ENCODE measurements at places on chromosomes 6 and 20.

DNA sequence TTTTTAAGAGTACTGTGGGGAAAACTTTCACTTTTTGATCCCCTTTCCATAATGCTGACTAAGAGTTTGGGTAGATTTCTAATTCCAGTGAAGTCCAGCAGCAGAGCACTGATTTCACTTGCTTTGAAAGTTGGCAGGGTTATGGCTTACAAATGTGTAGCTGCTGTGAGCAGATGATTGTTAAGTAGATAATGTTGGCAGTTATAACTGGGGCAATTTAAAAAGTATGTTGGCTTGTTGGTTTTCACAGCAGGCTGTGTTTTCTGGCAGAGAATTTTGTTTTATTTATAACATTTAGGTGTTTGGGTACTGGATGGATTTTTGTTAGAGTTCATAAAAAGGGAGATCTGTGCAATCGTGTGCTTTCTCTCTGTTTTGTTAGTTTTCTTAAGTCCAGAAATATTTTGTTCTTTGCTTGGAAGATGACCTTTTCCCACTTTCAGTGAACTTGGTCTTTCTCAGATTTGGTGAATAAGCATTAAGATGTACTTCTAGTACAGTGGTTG is 31.4 kb downstream of the AFDN start:
- no peak for DNase-seq

- no peak for DNase-seq
Measured at GRCh38 chr6:45705137-45705855, 310.4 kb downstream of the CLIC5 start.

DNA sequence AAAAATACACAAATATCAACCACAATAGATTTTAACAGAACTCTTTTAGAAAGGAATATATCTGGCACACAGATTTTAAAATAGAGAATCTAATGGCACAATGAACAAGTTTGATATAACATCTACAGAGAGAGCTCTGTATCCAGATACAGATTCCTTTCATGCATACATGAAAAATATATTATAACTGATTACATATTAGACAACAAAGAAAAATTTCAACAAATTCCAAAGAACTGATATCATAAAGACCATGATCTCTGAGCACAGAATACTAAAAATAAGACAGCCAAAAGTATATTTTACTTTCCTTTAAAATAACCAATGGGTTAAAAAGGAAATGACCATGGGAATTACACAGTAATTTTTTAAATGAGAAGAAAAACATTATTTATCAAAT is 74.1 kb upstream of the MAP7 start:
- no peak for DNase-seq

DNA sequence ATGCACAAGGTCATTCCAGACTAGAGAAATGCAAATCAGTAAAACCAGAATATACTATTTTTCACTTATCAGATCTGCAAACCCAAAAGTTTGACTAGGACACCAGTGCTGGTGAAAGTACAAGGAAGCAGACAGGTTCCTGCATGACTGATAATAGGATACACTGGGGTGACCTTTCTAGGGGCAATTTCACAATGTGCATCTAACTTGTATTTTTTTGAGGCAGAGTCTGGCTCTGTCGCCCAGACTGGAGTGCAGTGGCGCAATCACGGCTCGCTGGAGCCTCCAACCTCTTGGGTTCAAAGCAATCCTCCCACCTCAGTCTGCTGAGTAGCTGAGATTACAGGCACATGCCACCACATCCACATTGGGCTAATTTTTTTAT is 11.4 kb downstream of the COMMD7 start:
- no peak for DNase-seq

DNA sequence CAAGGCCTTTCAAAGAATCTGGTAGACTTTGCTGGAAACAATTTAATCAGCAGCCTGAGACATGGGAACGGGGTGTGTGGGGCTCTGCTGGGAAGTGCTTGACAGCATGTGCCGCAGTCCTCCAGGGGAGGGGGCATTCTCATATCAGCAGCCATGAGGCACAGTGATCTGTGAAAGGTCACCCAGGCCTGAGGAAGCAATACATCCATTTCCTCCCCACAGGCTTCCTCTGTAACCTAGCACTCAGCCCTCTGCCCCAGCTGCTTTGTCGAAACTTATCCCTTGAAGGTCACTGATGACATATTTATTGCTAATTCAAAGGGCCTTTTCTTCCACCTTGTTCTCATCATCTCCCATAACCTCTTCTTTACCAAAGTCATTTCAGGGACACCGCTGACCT is 103.3 kb downstream of the TNFAIP3 start:
- no peak for DNase-seq

- peak; percentile 44 for DNase-seq
Measured at GRCh38 chr6:166318227-166318626, 10.0 kb upstream of the PRR18 start.

DNA sequence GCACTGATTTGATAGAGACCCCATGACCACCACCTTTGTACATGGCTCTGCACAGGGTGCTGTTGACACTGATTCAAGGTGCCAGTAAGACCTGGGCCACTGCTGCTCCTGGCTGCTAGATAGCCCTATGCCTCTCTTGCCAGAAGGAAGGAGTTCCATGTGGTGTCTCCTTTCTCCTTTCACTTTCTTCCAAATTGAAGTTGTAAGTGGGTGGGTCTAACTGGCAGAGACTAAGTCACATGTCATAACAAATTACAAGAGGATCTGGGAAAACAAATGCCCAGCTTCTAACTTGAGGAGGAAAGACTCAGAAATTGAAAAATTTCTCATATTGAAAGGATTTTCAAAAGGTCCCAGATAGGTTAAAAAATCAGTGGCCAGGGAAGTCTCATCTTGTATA is 116.8 kb downstream of the TFAP2B start:
- DNase-seq: no peak

DNA sequence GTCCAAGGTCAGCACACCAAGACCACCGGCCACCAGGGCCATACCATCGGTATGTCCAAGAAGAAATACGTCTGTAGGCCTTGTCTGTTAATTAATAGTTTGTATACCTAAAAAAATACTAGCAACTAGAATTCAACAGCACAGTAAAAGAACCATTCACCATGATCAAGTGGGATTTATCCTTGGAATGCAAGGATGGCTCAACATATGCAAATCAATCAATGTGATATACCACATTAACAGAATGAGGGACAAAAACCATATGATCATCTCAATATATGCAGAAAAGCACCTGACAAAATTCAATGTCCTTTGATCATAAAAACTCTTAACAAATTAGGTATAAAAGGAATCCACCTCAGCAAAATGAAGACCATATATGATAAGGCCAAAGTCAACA is 24.4 kb downstream of the RPP40 start:
- DNase-seq: no peak

GRCh38 chr6:163354085-163354484 is 60.4 kb upstream of the QKI start:
- no peak for DNase-seq

GRCh38 chr20:40669692-40670091 is 19.3 kb downstream of the MAFB start:
- DNase-seq: no peak

GRCh38 chr20:43812216-43812615 is 85.4 kb upstream of the GTSF1L start:
- DNase-seq: no peak

GRCh38 chr6:24228681-24229255 is 102.8 kb downstream of the NRSN1 start:
- DNase-seq: no peak

DNA sequence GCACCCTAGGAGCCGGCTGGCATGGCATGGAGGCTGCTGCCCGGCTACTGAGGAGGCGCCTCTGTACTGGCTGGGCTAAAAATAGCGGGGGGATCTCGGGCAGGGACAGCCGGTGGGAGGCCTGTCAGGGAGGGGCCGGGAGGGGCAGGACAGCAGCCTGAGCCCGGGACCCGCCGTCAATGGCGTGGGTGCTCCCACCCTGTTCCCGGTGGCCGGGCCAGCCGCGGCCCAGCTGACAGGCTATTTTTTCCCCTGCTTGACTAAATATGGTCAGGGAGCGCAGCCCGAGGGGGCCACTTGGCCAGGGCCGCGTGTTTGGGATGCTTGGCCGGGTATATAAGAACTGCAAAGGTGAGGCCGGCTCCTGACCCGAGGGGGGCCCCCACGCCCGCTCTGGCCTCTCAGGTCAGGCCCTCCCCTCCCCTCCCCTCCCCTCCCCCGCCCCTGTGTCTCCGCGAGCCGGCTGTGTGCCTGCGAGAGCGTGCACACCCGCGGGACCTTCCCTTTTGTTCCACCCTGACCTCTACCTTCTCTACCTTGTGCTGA is 74.4 kb upstream of the GATA5 start:
- DNase-seq: peak; percentile 61

GRCh38 chr6:46749731-46750130 is 3.0 kb downstream of the ANKRD66 start:
- DNase-seq: no peak

GRCh38 chr6:117498159-117498558 is 15.7 kb downstream of the DCBLD1 start:
- DNase-seq: no peak

DNA sequence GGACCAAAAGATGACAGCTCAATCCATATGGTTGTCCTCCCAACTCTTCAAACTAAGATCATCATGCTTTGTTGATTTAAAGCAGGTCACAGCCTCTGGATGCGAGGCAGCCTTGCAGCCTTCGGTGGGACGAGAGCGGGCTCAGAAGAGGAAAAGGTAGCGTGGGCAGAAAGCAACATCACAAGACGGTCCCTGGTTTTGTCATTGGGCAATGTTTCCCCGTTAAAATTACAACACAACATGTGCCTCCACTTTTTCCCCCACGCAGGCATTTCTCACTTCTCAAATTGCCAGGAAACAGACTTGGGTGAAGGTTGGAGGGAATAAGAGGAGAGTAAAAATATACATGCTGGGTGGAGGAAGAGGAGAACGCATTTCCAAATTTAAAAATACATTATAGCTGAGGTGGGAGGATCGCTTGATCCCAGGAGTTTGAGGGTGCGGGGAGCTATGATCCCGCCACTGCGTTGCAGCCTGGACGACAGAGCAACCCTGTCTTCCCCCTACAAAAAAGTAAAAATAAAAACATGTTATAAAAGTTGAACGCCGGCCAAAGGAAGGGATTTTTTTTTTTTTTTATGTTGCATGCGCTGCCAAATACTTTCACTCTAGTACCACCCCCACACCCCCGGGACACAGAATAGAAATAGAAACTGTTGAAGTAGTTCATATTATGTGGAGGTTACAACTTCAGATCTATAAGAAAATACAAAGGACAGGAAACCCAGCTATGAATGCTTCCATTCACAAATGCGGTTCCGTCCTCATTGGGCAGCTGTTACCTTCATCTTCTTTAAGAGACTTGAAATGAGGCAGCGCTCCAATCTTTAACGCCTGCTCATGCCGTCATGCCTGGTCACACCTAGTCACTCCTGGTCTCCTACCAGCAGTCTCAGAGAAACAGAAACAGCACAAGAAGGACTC is 13.9 kb upstream of the NAA20 start:
- DNase-seq: peak; percentile 71

GRCh38 chr20:64194269-64194668 is 30.0 kb downstream of the MYT1 start:
- no peak for DNase-seq

GRCh38 chr6:138492871-138493270 is 6.4 kb downstream of the NHSL1 start:
- no peak for DNase-seq

- no peak for DNase-seq
Measured at GRCh38 chr6:113654396-113654795, 202.7 kb upstream of the MARCKS start.

- peak; percentile 39 for DNase-seq
Measured at GRCh38 chr6:70110126-70111022, 192.5 kb downstream of the COL9A1 start.

- no peak for DNase-seq
Measured at GRCh38 chr20:38626921-38627659, 25.5 kb downstream of the ARHGAP40 start.

- no peak for DNase-seq
Measured at GRCh38 chr6:7633361-7633760, 43.4 kb downstream of the SNRNP48 start.

GRCh38 chr6:26411751-26412150 is 9.7 kb downstream of the BTN3A1 start:
- no peak for DNase-seq

- DNase-seq: no peak
Measured at GRCh38 chr6:106519460-106520394, 109.6 kb downstream of the RTN4IP1 start.

DNA sequence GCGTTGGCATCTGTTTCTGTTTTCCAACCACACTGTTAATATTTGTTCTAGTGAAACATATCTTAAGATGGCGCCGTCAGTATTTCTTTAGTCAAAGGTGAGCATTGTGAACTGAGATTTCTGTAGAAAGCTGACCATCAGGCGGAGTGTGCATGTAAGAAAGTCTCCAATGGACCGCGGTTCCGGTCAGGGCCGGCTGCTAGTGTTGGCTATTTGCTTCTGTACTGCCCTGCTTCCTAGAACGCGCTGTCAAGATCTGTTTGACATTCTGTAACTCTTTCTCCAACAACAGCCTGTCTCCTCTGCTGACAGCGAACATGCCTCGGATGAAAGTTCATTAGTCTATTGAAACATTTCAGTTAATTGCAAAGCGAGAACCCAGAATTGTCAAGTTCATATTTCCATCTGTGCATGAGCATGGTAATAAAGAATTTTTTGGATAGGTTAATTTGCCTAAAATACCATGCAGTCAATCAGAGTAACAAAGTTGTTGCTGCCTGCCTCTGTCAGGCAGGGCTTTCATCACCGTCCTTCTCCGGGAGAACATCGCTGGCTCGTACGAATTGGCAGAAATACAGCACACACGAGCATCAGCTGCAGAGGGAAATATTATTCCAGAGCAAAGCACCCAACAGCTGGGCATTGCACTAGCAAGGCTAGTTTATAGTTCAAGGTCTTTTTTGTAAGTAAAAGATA is 369.1 kb downstream of the CDH4 start:
- peak; percentile 30 for DNase-seq

DNA sequence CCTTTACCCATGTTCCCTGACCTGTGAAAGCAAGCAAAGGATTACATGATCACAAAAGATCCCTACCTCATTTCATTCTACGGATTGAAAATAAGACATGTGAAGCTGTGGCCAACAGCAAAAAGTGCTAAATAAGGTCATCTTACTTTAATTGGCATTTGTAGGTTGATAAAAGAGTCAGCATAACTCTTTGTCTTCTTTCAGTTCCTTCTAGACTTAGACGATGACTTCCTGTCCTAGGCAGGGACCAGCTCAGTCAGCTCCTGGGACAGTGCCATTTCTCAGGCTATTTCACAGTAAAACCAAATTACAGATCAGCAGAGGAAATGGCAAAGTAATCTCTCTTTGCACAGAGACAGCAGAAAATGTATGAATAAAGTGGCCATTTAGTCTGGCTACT is 480.7 kb downstream of the RFPL4B start:
- DNase-seq: no peak

- no peak for DNase-seq
Measured at GRCh38 chr20:44028868-44029847, 114.5 kb downstream of the TOX2 start.

GRCh38 chr6:109671733-109672132 is 19.3 kb downstream of the AK9 start:
- no peak for DNase-seq

DNA sequence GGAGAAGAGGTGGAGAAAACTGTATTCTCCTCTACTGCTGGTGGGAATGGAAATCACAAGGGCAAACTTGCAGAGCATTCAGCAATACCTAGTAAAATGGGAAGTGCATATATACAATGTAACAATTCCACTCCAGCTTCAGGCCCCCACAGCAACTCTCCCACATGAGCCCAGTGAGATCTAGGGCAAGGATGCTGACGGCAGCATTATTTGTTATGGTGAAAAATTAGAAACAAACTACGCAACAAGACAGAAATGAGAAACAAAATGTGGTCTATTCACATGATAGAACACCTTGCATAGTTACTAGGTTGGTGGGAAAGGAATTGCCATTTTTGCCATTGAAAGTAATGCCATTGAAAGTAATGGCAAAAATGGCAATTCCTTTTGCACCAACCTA is 98.9 kb upstream of the SRSF6 start:
- no peak for DNase-seq

- no peak for DNase-seq
Measured at GRCh38 chr6:56490993-56491392, 151.7 kb downstream of the DST start.

Measured in muscle of back (tissue), 13 donors.